Skeletal muscle cell (primary cell): ENCODE measurements at places on chromosomes 11 and 22.

- no peak for DNase-seq
Measured at GRCh38 chr11:621838-622237, 2.9 kb downstream of the CDHR5 start.

DNA sequence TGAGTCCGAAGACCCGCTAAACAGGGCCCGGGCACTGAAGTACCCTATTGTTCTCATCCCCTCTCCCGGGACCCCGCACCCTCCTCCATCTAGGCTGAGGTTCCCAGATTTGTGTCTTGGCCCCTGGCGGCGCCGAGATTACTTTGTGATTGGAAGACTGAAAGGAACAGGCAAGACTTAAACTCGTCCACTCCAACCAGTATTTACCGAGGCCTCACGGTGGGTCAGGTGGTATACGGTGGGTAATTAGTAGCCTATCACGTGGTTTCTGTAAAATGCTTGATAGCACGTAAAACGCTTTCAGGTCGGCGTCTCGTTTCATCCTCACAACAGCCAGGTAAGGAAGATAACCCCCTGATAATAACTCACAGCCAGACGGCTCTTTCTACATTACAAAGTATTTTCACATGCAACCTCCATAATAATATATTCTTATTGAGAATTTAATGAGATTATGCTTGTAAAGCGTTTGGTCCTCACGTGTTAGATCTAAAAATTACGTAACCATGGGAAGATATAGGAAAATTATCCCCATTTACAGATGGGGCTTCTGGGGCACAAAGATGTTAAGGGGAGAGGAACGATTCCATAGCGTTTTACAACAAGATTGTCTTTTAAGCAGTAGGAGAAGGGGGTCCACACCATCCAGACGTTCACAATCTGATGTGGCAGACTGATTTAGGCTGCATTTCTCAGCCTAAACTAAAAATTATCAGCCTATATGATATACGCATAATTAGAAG is 642 bp upstream of the PIK3C2A start:
- no peak for DNase-seq

DNA sequence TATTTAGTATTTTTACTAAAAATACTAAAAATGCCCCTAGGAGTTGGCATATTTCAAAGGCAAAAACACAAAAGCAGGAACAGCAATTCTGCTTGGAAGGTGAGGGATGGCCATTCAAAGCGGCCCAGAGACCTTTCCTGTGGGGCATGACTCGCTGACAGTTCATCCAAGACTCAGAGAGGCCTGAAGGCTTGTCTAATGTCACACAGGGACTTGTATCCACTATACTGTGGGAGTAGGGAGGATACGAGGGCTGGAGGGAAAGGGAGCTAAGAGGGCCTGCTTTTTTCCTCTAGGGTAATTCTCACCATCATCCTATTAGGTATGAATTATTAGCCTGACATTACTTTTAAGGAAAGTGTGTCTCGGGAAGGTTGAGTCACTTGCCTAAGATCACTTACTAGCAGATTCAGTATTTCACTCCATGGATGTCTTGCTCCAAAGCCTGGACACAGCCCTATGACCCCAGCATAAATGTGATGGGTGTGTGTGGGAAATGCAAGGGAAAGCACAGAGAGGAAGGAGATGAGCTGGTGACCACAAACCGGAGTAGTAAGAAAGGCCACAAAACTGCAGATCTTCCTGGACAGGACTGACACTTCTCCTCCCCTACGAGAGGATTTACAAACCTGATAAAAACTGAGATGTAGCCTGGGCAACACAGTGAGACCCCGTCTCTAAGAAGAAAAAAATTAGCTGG is 16.7 kb upstream of the UCP3 start:
- DNase-seq = no peak

- no peak for DNase-seq
Measured at GRCh38 chr11:11672101-11672500, 50.3 kb upstream of the GALNT18 start.

DNA sequence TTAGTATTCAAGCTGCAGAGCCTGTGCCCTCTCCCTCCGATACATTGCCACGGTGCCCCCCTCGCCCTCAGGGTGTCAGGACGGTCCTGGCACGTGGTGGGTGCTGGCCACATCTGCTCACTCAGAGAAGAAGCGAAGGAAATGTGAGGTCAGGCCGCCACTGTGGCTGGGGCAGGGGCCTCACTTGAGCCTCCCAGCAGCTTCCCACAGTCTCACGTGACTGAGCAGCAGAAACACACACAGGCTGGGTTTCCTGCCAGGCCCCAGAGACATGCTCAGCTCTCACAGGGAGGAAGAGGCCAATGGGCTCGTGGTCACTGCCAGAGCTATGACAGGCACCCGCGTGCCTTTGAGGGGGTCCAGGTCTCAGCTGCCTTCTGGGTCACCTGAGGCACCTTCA is 37.9 kb upstream of the PRR5 start:
- DNase-seq = no peak

DNA sequence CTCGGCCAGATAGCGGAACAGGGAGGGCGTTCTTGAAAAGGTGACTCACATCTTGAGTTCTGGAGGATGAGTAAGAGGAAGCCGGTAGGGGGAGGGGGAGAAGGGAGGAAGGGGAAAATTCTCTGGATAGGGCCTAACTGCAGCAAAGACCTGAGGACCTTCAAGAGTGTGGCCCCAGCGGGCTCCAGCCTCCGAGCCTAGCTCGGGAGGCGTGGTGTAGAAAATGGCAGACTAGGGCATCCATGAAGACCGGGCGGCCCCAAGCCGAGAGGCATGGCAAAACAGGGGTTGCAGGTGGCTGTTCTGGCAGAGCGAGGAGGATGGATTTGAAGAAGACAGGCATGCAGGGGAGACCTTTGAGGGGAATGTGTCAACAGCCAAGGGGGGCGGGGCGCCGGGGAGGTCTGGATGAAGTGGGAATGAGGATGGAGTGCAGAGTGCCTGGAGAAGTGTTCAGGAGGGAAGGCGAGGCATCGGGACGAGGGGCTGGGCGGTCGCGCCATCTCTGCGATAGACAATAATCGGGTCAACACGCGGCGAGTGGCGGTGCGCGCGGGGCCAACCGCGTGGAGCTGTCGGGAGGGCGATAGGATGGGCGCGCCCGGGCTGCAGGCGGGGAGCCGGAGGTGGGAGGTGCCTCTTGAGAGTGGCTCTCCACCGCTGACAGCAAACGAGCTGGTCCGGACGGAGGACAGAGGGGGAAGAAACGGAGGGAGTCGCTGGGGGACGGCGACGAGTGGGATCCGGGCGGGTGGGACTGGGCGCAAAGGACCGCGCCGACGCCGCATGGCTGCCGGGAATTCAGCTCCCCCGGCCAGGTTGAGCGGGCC is 40.0 kb upstream of the CREB3L1 start:
- no peak for DNase-seq

- DNase-seq = no peak
Measured at GRCh38 chr11:95575517-95575916, 214.1 kb downstream of the FAM76B start.

- no peak for DNase-seq
Measured at GRCh38 chr11:128133501-128133900, 453.9 kb downstream of the ETS1 start.

DNA sequence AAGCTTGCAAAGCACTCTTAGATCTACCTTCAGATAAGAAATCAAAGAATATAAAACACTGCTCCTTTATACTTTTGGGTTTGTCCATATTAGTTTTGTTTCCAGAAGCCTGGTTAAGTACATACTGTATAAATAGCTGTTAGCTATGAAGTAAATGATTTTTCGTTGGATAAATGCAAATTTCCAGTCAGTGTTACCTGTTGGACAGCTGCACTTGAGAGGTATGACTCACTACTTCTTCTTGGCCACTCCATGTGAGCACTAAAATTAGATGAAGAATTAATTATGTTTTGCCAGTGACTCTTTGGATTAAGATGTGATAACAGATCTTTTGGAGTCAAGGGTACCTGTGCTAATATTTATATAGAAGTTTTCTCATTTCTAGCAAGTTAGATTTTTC is 9.5 kb upstream of the TSG101 start:
- DNase-seq = no peak
